ENCODE measurements at places on chromosomes 13 and 19.

GRCh38 chr19:10510301-10510802 is 6.9 kb downstream of the S1PR5 start:
- DNase-seq: peak; percentile 55

DNA sequence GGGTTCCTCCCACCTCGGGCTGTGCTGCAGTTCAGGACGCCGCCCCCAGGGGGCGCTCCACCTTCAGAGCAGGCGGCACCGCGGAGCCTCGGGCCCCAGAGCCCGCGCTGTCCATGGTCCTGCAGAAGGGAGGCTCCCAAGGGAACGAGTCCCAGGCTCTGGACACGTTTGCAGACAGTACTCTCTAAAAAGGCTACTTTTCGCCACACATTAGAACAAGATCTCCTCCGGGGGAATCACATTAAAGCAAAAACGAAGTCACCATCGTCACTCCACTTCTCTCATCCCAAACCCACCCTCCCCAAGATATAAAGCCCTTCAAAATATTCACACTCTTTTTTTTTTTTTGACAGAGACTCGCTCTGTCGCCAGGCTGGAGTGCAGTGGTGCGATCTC is 4.6 kb upstream of the SIGLEC10 start:
- peak; percentile 95 for DNase-seq

DNA sequence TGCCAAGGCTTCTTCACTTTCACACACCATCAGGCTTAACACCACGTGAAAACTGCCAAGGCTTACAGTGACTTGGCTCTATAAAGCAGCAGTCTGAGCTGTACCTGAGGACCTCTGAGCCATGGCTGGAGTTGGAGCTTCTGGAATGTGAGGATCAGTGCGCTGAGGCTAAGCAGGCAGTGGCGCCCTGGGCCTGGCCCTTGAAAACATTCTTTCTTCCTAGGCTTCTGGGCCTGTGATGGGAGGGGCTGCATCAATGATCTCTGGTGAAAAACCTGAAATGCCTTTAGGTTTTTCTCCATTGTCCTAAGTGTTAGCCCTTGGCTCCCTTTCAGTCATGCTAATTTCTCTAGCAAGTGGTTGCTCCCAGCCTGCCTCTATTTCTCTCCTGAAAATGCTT is 192.5 kb upstream of the PCDH20 start:
- no peak for DNase-seq

DNA sequence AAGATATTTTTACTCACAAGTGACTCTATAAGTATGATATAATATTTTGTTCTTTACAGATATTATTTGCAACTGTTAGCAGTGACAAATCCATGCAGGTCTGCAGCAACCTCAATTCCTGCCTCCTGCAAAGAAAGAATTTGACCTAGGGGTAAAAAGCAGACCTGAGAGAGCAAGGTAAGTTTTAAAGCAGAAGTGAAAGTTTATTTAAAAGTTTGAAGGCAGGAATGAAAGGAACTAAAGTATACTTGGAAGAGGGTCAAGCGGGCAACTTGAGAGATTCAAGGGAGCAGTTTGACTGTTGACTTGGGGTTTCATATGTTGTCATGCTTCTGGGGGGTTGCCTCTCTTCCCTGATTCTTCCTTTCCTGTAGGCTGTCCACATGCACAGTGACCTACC is 520.1 kb upstream of the PCDH20 start:
- no peak for DNase-seq

DNA sequence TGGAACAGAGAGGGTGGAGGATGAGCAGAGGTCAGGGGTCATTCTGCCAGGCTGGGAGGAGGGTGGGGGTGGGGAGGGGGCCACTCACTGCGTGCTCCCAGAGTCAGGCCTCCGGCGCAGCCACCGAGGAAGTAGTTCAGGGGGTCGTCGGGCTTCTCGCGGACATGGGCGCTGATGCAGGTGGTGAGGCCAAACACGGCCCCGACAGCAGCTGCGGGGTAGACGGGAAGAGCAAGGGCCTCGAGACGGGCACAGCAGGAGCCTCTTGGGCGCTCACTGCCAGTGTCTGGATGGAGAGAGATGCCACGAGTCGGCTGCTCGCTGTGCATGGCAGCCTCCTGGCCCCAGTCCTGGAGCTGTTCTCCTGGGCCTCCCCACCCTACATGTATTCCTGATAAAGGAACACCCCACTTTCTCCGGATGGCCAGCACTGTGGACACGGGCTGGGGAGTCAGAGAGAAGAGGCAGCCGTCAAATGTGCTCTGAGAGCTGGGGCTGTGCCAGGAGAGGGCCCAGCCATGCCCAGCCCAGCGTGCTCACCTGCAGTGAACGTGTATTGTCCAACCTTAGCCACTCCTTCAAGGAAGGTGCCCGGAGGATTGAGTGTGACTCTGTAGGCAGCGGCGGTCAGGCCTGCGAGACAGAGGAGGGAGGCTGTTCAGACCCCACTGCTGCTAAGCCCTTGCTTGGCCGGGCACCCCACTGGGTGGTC is 7.1 kb downstream of the NDUFA11 start:
- DNase-seq: no peak

DNA sequence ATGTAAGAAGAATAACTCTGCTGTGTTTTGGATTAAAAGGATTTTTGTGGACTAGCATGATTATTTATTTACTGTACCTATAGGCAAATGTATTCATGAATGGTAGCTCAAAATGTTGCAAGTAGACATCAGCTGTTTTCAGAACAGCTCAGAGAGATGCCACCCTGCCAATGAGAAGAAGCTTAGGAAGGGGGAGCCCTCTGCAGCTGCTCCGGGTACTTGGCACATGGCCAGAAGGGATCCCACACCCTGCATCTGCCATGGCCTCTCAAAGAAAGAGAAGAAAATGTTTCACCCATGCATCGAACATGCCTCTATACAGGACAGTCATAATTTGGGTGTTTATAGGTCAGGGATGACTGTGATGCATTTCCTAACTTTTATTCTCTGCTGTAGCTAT is 30.5 kb upstream of the MBNL2 start:
- no peak for DNase-seq

DNA sequence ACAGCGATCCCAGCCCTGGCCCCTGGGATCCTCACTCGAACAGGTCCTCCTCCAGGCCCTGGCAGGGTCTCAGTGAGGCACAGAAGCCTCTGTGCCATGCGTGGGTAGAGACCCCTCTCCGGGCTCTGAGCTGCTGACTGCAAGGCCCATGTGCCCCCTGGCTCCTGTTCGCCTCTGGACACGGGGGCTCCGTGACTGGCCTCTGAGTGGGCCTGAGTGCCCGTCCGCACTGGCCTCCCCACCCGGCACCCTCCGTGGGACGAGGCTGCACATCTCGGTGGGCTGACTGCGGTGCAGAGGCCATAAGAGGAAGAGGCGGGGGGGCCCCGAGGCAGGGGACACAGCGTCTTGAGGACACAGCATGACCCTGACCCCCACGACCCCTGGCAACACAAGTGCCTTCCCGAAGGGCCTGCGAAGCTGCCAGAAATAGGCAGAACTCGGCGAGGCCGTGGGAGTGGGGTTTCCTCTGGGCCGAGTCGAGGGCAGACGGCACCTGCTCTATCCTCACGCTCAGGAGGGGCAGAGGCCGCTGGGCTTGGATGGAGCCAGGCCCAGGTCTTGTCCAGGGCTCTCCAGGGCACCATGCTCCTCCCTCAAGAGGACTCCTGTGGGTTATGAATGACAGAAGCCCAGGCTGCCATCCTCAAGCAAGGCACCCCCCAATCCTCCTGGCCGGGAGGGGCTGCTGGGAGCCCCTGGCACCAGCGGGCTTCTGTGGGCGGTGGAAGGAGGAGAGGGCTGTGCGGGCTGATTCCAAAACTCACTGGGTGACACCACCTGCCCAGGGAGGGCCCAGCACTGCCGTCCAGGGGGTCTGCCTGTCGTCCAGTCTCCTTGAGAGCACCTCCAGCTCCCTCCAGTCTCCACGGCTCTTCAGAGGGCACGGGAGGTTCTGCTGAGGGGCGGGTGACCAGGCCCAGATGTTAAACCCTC is 52.6 kb downstream of the RASA3 start:
- DNase-seq: no peak

GRCh38 chr13:72113076-72113475 is 246.1 kb upstream of the DACH1 start:
- DNase-seq: no peak

- no peak for DNase-seq
Observed at GRCh38 chr13:45584816-45585215, 30.7 kb downstream of the ERICH6B start.

DNA sequence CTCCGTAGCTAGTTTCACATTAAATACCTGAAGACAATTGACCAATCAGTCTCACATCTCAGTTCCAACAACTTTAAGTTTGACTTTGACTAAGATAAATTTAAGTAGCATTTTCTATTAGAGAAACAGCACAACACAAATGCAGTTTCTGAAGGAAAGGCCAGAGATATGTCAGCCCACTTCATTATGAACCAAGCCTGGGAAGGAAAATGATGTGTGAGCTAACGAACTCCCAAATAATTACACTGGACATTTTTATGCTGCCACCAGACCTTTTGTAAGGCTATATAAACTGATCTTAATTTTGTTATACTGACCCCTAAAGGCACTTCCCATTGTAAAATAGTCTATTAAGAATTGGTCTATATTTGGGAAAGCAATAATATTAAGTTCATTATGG is 57.9 kb upstream of the DACH1 start:
- DNase-seq: no peak

GRCh38 chr13:97934590-97934989 is 18.9 kb upstream of the IPO5 start:
- no peak for DNase-seq

GRCh38 chr13:103510007-103510535 is 443.9 kb upstream of the SLC10A2 start:
- DNase-seq: no peak

DNA sequence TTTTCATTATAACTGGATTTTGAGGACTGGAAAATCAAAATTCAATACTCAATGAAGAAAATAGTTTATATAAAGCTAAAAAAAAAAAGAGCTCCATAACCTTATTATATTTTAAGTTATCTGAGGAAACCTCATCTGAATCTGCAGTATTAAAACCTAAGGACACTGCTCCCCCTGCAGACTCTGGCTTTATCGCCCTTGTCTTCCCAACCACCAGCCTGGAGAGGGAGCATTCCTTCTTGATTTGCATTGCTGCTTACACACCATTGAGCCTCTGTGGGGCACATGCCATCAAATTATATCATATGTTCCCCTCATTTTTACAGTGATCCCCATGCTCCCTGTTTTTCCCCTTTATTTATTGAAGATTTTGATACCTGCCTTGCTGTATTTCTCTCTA is 871.4 kb upstream of the GPC6 start:
- peak; percentile 1 for DNase-seq

GRCh38 chr19:6800991-6801484 is 28.5 kb downstream of the VAV1 start:
- peak; percentile 61 for DNase-seq

DNA sequence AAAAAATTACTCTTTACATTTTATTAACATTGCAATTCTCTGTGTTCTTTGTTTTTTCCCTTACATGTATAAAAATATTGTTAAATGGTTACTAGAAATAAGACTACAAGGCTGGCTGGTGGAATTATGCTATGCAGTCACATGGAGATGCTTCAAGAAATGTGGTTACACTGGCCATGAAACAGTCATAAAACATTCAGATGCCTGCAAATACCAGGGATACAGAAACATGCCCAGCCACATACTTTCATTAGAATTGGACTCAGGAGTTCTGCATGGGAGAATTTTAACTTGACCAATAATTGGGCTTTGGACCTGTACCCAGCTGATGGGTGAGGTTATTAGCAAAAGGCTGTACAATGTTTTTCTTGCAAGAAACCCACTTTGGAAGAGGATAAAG is 1407.7 kb upstream of the SLC10A2 start:
- DNase-seq: no peak

DNA sequence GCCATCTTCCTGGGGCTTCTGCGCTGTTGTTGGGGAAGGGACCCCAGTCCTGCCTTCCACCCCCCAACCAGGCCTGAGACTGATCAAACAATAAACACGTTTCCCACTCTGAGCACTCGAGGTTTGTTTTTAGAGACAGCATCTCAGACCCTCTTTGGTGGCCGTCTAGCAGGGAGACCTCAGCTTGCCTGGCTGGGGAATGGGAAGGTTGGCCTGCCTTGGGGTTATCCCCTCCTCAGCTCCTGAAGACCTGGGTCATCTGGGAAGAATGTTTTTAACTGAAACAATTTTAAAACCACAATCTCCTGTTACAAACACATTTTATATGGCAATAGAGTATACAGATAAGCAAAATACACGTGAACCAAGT is 2.0 kb downstream of the ZNF581 start:
- no peak for DNase-seq

GRCh38 chr19:46482631-46483030 is 11.3 kb upstream of the PNMA8A start:
- no peak for DNase-seq

DNA sequence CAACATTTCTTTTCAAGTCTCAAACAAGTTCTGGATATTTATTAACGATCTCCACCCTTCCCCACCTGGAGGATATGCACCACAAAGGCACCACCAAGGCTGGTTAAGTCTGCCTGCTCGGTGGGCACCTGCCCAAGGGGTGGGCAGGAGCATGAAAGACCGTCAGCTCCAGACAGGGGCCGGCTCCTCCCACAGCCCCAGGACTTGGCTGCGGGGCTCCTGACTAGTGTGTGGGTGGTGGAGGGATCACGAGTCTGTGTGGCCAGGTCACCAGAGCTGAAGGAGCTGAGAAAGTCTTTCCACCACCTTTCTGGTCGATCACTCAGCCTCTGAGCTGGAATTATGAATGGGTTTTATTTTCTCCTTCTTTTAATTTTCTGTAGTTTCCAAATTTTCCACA is 7.8 kb downstream of the SLC7A1 start:
- peak; percentile 40 for DNase-seq

GRCh38 chr13:109684824-109685202 is 101.6 kb downstream of the IRS2 start:
- DNase-seq: no peak

DNA sequence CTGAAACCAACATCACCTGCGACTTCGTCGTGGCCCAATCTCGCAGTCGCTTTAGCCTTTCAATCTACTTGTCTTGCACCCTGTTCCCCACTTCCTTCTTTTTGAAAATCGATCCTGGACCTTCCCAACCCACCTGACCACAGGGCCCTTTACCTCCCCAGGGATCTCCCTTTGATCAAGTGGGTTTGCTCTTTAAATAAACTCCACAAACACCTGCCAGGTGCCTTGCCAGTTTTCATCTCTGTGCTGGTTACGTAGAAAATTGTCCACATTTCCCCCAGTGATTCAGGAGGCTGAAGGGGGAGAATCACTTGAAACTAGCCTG is 14.5 kb upstream of the RAB20 start:
- DNase-seq: no peak

GRCh38 chr19:40598121-40598917 is 2.9 kb upstream of the LTBP4 start:
- peak; percentile 91 for DNase-seq

GRCh38 chr19:43300206-43300605 is 30.9 kb upstream of the PSG9 start:
- DNase-seq: no peak

- DNase-seq: no peak
Observed at GRCh38 chr13:112204346-112205327, 137.7 kb downstream of the SOX1 start.

- peak; percentile 65 for DNase-seq
Observed at GRCh38 chr13:76890021-76890420, 3.8 kb upstream of the KCTD12 start.

GRCh38 chr19:53002479-53002878 is 11.2 kb upstream of the ERVV-1 start:
- no peak for DNase-seq

GRCh38 chr13:99845161-99845874 is 126.2 kb downstream of the ZIC5 start:
- no peak for DNase-seq

Measured in GM03348 (cell line).